ENCODE measurements at places on chromosomes 2 and 18.
A peak's percentile ranks its signal among the peaks of the same experiment; 100 is the strongest.

GRCh38 chr2:237191714-237192081 lies 106.0 kb downstream of the COPS8 start:
- no peak for DNase-seq
- no peaks in the 10 kb centered on the region for H3K36me3 ChIP-seq
- H3K27ac ChIP-seq, result no peak overlapping the region
- H3K4me1 ChIP-seq, result no peaks in the 10 kb centered on the region
- H3K27me3 ChIP-seq, result no peaks in the 10 kb centered on the region
- no peak overlapping the region for H3K4me3 ChIP-seq

DNA sequence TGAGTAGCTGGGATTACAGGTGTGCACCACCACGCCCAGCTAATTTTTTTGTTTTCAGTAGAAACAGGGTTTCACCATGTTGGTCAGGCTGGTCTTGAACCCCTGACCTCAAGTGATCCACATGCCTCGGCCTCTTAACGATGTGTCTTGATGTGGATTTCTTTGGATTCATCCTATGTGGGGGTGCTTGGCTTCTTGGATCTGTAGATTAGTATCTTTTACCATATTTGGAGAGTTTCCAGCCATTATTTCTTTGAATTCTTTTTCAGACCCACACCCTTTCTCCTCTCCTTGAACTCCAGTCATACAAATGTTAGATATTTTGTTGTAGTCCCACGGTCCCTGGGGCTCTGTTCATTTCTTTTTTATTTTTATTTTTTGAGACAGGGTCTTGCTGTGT lies 6.8 kb upstream of the TOGARAM2 start:
- no peaks in the 10 kb centered on the region for H3K27me3 ChIP-seq
- H3K36me3 ChIP-seq, result no peaks in the 10 kb centered on the region
- no peak overlapping the region for H3K4me3 ChIP-seq
- H3K4me1 ChIP-seq, result no peaks in the 10 kb centered on the region

GRCh38 chr2:85154048-85154753 lies 21.0 kb downstream of the TCF7L1 start:
- H3K4me1 ChIP-seq, result peaks cover 11% of the 10 kb centered on the region
- no peak overlapping the region for H3K4me3 ChIP-seq
- H3K27me3 ChIP-seq, result no peaks in the 10 kb centered on the region
- H3K36me3 ChIP-seq, result peaks cover 9% of the 10 kb centered on the region
- H3K27ac ChIP-seq, result no peak overlapping the region

- H3K27me3 ChIP-seq, result no peaks in the 10 kb centered on the region
- H3K4me1 ChIP-seq, result no peaks in the 10 kb centered on the region
- no peak overlapping the region for H3K27ac ChIP-seq
- no peak for DNase-seq
- H3K36me3 ChIP-seq, result no peaks in the 10 kb centered on the region
These were observed 5.7 kb upstream of the CAB39 start for GRCh38 chr2:230706966-230707365.

- H3K36me3 ChIP-seq, result no peaks in the 10 kb centered on the region
- H3K4me3 ChIP-seq, result no peak overlapping the region
- peaks cover 2% of the 10 kb centered on the region for H3K4me1 ChIP-seq
- no peaks in the 10 kb centered on the region for H3K27me3 ChIP-seq
These were observed 6.5 kb downstream of the DIPK1C start for GRCh38 chr18:74450626-74451025.

DNA sequence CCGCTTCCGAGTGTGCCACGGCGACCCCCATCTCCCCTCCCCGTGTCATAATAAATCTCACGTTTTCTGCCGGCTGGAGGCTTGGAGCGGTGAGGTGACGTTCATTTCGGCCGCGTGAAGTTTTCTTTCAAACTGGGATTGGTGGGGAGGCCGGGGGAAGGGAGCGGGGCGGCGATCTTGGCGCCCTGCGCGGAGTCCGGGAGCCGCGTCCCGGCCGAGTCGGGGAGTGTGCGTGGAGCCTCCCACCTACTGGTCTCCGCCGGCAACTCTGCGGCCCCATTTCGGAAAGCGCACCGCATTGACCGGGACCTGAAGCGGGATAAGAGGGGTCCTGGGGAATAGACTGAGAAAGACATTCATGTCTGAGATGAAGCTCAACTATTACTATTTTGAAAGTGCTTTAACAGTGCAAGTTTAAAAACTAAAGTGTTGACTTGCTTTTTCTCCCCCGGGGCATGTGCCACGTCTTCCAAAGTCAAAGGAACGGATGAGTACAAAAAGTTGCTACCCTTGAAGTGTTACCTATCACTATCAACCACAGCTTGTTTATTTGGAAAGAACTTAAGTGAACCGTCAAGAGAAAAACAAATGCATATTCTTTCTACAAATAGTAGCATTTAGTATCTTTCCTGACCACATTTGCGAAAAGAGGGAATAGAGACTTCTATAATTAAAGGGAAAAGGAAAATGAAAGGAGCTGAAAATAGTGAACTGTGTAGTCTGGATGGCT lies 818 bp upstream of the IKZF2 start:
- no peak overlapping the region for H3K27ac ChIP-seq
- no peaks in the 10 kb centered on the region for H3K27me3 ChIP-seq
- H3K36me3 ChIP-seq, result no peaks in the 10 kb centered on the region
- peak overlapping the region; percentile 97 for H3K4me3 ChIP-seq
- H3K4me1 ChIP-seq, result peaks cover 10% of the 10 kb centered on the region

DNA sequence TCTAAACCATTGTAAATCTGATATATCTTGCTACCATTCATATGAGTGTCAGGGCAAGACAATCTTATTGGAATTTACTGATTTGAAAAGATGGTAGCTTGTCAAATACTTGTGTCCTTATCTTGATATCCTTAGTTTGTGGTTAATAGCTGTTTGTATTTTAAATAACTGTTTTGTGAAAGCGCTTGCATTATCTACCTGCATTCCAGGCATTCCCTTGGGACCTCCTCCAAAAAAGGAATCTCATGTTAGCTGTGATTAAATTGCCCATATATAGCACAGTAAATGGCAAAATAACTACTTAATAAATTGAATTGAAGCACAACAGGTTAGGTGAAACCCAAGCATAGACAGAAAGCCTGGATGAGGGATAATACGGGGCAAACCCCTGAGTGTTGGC lies 13.9 kb downstream of the CNTNAP5 start:
- H3K27ac ChIP-seq, result no peak overlapping the region
- H3K36me3 ChIP-seq, result no peaks in the 10 kb centered on the region
- H3K4me3 ChIP-seq, result no peak overlapping the region
- H3K4me1 ChIP-seq, result peaks cover 2% of the 10 kb centered on the region

- H3K36me3 ChIP-seq, result no peaks in the 10 kb centered on the region
- DNase-seq, result no peak
- no peak overlapping the region for H3K4me3 ChIP-seq
- no peak overlapping the region for H3K27ac ChIP-seq
These were observed 26.6 kb downstream of the EML6 start for GRCh38 chr2:54750040-54750439.

Data from H1 (cell line).